ENCODE measurements at places on chromosomes 12 and 14. TPM values are rescaled to one million over a fixed set of nuclear protein-coding genes. Genes with fewer than 3 reads are reported as not detected.

DNA sequence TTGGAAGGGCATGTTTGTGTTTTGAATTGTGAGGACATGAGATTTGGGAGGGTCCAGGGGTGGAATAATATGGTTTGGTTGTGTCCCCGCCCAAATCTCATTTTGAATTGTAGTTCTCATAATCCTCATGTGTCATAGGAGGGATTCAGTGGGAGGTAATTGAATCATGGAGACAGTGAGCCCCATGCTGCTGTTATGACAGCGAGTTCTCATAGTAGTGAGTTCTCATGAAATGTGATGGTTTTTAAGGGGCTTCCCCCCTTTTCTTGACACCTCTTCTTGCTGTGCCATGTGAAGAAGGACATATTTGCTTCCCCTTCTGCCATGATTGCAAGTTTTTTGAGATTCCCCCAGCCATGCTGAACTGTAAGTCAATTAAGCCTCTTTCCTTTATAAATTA is 260.0 kb downstream of the DUSP6 start:
- H3K36me3 ChIP-seq: no peaks in the 10 kb centered on the region
- no peak overlapping the region for H3K4me3 ChIP-seq
- H3K27me3 ChIP-seq: no peaks in the 10 kb centered on the region
- DNase-seq: no peak
- H3K4me1 ChIP-seq: peaks cover 2% of the 10 kb centered on the region
- H3K27ac ChIP-seq: no peak overlapping the region

DNA sequence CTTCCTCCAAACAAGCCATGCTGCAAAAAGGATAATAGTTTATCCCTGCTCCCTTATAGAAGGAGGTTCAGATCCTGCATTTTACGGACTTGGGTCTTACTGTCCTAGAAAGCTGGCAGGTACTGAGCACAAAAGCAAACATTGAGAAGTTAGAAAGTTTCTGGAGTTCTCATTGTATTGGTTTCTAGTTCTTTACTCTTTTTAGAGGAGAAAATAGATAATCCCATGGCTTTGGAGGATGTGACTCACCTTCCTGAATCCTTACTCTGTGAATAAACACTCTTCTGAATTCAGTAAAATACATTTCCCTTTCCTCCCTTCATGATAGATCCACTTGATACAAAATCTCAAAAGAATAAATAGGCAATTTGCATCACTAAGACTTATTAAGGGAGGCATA is 188.9 kb downstream of the NPAS3 start:
- H3K4me1 ChIP-seq: peaks cover 11% of the 10 kb centered on the region
- H3K36me3 ChIP-seq: no peaks in the 10 kb centered on the region
- no peak overlapping the region for H3K27ac ChIP-seq
- no peaks in the 10 kb centered on the region for H3K27me3 ChIP-seq
- no peak overlapping the region for H3K4me3 ChIP-seq

- H3K4me3 ChIP-seq: no peak overlapping the region
- peaks cover 2% of the 10 kb centered on the region for H3K36me3 ChIP-seq
- no peaks in the 10 kb centered on the region for H3K27me3 ChIP-seq
- no peak overlapping the region for H3K27ac ChIP-seq
- H3K4me1 ChIP-seq: peaks cover 74% of the 10 kb centered on the region
Measured at GRCh38 chr12:96383991-96384390, 16.2 kb downstream of the CDK17 start.

DNA sequence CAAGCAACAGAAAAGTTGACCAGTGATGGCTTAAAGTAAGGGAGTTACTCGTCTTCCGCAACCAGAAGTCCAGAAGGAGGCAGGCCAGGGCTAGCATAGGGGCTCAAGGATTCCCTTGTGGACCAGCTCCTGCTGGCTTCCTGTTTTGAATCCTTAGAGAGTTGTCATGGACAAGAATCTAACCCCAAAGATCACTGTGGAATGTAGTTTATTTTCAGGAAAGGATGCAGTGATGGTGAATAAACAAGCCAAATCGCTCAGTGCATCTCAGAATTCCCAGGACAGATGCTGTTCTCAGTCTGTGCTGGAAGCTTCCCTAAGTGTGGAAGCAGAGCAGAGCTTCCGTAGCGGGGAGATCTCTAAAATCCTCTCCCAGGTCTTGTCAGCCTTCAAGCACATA is 311.3 kb downstream of the C12orf75 start:
- H3K36me3 ChIP-seq: no peaks in the 10 kb centered on the region
- no peak for DNase-seq
- no peaks in the 10 kb centered on the region for H3K4me1 ChIP-seq
- no peaks in the 10 kb centered on the region for H3K27me3 ChIP-seq
- no peak overlapping the region for H3K4me3 ChIP-seq
- H3K27ac ChIP-seq: no peak overlapping the region

GRCh38 chr12:27781680-27782079 is 1.6 kb upstream of the MANSC4 start:
- no peak for DNase-seq
- no peak overlapping the region for H3K4me3 ChIP-seq
- no peaks in the 10 kb centered on the region for H3K27me3 ChIP-seq

DNA sequence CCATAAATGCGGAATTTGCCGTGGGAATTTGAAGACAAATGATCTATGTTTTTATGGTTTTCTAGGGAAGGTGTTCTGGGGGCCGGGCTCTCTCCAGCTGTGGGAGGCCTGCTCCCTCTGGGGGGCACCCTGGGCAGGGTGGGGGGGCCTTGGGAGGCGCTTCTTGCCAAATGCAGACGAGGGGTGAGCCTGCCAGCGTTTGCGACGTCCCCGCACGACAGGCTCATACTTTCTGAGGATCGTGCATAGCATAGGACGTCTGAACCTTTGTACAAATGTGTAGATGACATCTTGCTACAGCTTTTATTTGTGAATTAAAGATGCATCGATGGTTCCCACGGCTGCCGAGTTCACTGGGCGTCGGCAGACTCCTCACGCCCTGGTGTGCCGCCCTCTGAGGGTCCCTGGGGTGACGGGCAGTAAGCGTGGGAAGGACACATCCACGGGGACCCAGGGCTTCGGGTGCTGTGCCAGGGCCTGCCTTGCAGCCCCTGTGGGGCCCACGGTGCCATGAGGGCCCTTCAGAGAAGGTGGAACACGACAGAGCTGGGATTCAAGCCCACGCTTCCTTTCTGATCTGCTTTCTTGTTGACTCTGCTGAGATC is 42.3 kb downstream of the KIF26A start:
- no peak overlapping the region for H3K27ac ChIP-seq
- peaks cover 11% of the 10 kb centered on the region for H3K4me1 ChIP-seq
- no peak overlapping the region for H3K4me3 ChIP-seq
- H3K36me3 ChIP-seq: no peaks in the 10 kb centered on the region
- no peak for DNase-seq

DNA sequence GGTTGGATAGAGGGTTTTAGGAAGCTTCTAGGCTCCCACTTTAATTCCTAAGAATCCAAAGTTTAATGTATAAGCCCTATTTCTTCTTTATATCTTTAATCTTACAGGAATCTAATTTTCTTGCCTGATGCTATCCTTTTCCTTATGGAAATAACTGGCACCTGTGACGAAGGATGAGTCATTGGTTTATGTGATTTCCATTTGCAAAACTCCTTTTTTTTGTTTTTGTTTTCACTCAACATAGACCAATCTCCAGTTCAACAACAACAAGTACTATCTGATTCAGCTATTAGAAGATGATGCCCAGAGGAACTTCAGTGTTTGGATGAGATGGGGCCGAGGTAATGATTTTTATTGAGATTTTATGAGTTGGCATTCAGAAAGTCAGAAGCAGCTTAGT is 6.8 kb downstream of the PARP2 start:
- no peak overlapping the region for H3K4me3 ChIP-seq
- peak; percentile 38 for DNase-seq
- no peak overlapping the region for H3K27ac ChIP-seq
- peaks cover 12% of the 10 kb centered on the region for H3K4me1 ChIP-seq

GRCh38 chr14:68000511-68000910 is 180.9 kb downstream of the RAD51B start:
- H3K4me1 ChIP-seq: no peaks in the 10 kb centered on the region
- no peaks in the 10 kb centered on the region for H3K36me3 ChIP-seq
- no peaks in the 10 kb centered on the region for H3K27me3 ChIP-seq
- H3K4me3 ChIP-seq: no peak overlapping the region
- H3K27ac ChIP-seq: no peak overlapping the region
- peak; percentile 8 for DNase-seq

DNA sequence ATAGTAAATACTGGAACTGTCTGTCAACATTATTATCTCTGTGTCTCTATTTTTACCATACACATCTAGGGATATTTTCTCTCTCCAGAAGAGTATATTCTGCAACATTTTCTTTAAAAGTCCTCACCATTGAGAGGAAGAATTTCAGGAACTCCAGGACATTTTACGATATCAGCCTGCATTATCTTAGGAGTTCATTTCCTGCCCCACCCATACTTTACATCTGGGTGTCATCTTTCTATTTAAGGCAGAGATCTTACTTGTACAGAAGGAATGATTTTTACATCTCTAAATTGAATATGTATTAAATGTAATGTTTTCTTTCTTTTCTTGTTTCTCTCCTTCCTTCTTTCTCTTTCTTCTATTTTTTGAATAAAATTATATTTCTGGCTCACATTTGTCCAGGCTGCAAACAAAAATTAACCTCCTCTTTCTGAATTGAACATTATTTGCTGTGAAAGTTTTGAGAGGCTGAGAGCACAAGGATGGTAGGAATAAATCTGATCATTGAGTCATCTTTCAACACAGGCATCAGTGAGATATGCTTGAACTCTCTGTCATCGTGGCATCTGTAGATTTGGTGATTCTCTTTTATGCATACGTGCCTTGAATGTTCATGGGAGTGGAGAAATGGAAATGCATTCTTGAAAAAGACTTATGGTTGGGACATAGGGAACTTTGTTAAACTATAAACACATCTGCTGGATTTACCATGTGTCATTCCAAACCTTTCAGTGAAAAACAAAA is 753.6 kb downstream of the SLC16A7 start:
- no peaks in the 10 kb centered on the region for H3K4me1 ChIP-seq
- H3K36me3 ChIP-seq: no peaks in the 10 kb centered on the region
- no peak overlapping the region for H3K4me3 ChIP-seq

GRCh38 chr12:70823182-70823976 is 97.2 kb downstream of the PTPRR start:
- no peak overlapping the region for H3K27ac ChIP-seq
- no peak overlapping the region for H3K4me3 ChIP-seq
- H3K36me3 ChIP-seq: no peaks in the 10 kb centered on the region
- H3K4me1 ChIP-seq: no peaks in the 10 kb centered on the region

MRPL52 gene
- 174 TPM for total RNA-seq

MUCL1 gene
- total RNA-seq: not detected

All from endothelial cell of umbilical vein (primary cell).